ENCODE measurements at places on chromosomes 2 and 18.
A peak's percentile ranks its signal among the peaks of the same experiment; 100 is the strongest.

DNA sequence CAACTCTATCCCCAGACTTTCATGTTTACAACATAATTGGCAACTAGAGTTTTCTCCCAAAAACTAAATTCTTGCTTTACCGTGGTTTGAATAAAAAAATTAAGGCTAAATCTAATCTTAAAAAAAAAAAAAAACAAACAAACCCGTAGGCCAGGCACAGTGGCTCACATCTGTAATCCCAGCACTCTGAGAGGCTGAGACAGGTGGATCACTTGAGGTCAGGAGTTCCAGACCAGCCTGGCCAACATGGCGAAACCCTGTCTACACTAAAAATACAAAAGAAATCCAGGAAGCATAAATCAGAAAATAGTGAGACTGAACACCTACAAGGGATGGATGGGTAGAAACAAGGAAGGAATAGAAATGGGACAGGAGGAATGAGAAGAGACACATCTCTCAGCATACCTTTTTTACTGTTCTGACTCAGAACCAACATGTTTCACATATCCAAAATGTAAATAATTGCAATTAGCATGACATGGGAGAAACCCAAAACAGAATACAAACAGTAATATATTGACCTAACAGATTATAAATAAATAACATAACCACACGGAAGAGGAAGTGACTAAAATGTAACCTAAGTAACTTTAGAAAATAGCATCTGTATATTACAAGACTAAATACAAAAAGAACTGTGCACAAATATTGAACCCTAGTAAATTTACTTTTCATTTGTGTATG is 17.5 kb downstream of the MGAT4A start:
- no peak for DNase-seq

DNA sequence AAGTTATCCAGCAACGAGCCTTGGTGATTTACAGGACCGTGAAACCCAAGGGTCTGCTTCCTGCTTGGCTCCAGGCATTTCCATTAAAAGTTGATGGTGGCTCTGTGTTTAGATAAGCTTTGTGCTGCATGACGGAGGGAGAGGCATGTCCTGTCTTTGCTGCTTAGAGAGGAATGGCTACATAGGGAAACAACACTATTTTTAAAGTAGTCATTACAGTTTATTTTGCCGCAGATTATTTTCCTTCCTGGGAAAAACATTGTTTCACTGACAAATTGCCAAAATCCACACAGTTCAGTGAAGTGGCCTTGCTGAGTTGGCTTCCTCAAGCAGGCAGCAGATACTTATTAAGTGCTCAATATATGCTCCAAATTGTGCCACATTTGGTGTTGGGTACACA is 98.5 kb downstream of the THSD7B start:
- no peak for DNase-seq

DNA sequence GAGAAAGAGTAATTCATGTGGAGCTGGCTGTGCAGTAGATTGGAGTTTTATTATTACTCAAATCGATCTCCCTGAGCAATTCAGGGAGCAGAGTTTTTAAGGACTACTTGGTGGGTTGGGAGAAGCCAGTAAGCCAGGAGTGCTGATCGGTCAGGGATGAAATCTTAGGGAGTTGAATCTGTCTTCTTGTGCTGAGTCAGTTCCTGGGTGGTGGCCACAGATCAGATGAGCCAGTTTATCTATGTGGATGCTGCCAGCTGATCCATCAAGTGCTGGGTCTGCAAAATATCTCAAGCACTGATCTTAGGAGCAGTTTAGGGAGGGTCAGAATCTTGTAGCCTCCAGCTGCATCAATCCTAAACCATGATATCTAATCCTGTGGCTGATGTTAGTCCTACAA is 17.0 kb upstream of the UGT1A8 start:
- DNase-seq, result peak; percentile 23

- DNase-seq, result no peak
Observed at GRCh38 chr2:79711098-79711497, 198.2 kb downstream of the CTNNA2 start.

DNA sequence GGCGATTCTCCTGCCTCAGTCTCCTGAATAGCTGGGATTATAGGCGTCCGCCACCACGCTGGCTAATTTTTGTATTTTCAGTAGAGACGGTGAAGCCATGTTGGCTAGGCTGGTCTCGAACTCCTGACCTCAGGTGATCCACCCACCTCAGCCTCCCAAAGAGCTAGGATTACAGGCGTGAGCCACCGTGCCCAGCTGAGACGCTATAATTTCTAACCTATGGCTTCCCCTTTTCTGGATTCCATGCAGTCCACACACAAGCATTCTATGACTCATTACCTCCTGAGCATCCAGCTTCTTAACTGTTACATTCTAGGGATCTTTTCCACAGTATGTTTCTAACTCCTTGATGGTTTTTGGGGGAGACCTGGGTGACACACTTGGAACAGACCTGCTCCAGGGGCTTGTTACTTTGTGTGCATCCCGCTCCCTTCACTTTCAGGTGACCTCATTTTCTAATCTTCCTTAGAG is 11.8 kb upstream of the KCMF1 start:
- DNase-seq, result peak; percentile 84

GRCh38 chr2:11396467-11397445 is 52.3 kb upstream of the ROCK2 start:
- no peak for DNase-seq

DNA sequence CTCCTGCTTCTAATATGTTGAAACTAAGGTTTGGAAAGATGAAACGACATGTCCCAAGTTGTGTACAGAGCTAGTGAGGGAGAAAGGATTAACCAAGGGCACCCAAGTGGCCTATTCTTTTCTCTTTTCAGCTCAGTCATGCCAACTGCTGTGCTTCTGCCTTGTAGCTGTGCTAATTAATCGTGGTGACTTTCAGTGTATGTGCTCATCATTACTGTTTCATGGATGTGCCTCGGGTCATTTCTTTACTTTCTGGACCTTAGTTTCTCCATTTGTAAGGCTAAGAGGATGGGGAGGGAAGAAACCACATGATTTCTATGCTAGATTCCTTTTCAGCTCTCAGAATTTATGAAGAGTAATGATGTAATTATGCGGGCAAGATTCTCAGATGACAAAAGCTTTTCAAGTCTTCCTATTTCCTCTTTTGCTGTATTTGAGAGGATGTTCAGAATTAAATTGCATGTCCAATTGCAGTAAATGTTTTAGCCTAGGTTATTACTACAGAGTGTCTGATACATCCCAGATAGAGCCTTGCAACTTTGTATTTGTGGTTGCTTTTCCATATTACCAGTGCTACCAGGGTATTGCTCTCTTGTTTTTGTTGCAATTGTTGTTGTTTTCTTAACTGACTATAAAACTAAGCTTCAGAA is 621.2 kb downstream of the CNTNAP5 start:
- no peak for DNase-seq

DNA sequence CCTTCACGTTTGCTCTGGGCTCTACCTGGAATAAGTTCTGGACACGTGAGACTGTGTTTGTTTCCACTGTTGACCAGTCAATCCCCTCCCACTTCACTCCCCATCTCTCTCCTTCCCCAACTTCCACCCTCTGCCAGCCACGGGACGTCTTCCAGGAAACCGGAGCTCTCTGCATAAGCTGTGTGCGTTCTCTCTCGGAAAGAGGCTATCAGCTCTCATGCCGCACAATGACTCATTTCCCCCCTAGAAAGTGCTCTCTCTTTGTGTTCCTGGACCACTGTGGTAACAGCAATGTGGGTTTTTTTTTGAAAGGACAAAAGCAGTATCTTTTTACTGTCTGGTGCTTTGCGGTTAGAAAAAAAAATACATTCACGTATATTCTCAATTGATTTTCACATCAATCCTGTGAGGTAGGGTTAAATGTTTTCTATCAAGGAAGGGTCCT is 10.2 kb downstream of the PROKR1 start:
- DNase-seq, result peak; percentile 37

GRCh38 chr18:2002151-2002550 is 569.2 kb downstream of the METTL4 start:
- DNase-seq, result no peak

DNA sequence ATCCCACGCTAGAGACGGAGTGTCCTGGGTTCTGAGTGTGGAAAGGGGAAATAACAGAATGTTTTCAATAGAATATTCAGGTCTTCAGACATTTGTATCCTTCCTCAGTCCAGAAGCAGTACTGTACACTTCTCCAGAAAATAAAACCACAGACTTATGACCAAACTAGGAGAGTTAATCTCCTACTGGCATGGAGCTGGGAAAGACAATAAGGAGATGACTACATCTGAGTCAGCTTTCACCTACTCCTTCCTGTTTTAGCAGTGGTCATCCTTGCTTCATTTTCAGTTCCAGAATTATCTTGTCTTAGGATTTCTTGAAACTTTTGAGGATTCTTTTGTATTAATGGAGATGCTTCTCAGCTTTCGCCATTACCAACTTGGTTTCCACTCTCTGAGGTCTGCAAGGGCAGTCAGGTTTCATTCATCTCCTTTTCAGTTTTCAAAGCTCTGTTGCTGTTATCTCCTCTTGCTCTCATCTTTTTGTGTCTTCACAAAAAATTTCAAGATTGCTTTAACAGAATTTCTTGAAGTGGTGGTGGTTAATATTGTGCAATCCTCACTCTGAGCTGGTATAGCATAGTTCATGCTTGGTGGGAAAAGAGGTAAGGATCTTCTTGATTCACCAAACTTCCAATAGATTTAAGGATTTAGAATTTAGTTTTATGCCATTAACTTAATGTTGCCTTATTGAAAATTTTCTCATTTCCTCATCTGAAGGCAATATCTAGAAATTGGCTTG is 23.7 kb upstream of the NR4A2 start:
- DNase-seq, result peak; percentile 83

DNA sequence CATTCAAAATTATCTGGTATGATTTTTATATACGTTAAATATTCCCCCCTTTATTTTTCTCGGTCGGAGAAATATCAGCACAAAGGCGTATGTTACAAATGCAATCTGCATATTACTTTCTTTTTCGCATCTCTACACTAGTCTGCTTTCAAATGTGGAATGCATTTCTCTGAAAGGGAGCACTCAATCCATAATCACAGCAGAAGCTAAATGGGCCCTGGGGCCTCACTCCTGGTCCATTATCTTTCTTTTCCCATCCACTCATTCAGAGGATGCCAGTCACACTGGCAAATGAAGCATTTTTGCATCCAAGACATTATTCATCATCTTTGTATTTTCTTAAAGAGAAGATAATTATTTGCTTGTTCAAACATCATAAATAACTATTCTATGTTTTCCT is 295.2 kb upstream of the LRP1B start:
- DNase-seq, result no peak

GRCh38 chr2:98533547-98533946 is 74.8 kb downstream of the COA5 start:
- no peak for DNase-seq

- DNase-seq, result no peak
Observed at GRCh38 chr2:121626777-121627524, 22.3 kb downstream of the CLASP1 start.

GRCh38 chr2:23350041-23350791 is 34.8 kb upstream of the KLHL29 start:
- DNase-seq, result no peak

- DNase-seq, result no peak
Observed at GRCh38 chr2:127359520-127359919, 28.3 kb downstream of the MAP3K2 start.

DNA sequence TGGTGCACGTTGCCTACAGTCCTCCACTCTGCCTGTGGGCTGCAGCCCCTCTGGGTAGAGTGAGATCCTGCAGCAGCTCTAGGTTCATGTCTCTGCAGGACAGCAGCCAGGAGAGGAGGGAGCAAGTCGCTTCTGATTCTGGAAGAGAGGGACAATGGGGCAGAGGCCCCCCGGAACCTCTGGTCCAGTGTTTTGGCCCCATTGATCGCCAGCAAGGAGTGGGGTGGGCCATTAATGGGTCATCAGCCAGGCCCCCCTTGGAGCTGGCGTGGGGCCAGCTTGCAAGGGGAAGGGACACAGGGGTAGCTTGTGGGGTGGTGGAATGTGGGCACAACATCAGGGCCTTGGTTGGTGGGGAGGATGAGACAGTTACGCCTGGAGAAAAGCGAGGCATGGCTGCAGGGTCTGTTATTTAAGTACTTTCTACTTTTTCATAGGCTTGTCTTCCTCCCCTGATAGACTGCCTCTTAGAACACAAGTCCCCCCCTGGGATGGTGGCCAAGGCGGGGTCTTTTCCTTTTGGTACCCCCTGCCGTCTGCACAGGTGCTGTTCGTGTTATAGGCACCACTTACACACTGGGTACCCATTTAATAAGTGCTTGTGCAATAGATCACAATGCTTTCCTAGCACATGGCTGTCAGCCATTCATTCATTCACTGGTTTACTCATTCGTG is 44.6 kb downstream of the INHBB start:
- DNase-seq, result no peak

GRCh38 chr2:219497495-219498279 is 1.0 kb upstream of the GMPPA start:
- peak; percentile 58 for DNase-seq

- no peak for DNase-seq
Observed at GRCh38 chr18:12879840-12880540, 4.0 kb downstream of the PTPN2 start.

DNA sequence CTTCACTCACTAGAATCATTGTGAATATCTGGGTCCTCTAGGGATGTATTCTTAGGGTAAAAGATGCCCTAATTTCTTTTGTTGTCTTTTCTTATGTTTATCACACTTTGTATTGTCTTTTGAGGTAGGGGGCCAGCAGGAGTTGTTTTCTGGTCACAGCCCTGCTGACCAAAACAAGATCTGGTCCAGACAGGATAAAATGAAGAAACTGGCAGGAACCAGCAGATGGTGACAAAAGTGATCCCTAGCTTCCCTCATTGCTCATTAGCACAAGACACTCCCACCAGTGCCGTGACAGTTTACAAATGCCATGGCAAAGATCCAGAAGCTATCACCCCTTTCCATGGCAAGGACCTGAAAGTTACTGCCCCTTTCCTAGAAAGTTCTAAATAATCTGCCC is 81.7 kb upstream of the CCDC85A start:
- DNase-seq, result no peak

GRCh38 chr18:5103693-5104092 is 93.4 kb downstream of the AKAIN1 start:
- DNase-seq, result no peak

DNA sequence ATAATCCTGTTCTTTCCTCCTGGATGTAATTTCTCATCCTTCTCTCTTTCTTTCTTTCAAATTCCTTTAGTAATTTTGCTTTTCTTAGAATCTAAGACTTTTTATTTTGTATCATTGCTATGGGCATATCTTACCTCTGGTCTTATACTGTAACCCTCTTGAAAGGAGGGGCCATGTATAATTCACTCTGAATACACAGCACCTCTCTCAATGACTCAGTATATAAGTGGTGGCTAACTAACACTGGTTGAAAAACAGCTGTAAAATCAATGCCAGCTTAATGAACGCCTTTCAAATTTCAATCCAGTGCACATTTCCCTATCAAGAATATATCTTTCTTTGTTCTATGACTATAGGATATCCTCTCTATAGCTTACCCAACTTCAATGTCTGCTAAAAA is 53.7 kb downstream of the CWC22 start:
- DNase-seq, result no peak
